NCI-H1694 treated with DMSO at 0.1 percent for 48 hours (cell line): ENCODE measurements at places on chromosomes 2 and 18.
A peak's percentile ranks its signal among the peaks of the same experiment; 100 is the strongest.

DNA sequence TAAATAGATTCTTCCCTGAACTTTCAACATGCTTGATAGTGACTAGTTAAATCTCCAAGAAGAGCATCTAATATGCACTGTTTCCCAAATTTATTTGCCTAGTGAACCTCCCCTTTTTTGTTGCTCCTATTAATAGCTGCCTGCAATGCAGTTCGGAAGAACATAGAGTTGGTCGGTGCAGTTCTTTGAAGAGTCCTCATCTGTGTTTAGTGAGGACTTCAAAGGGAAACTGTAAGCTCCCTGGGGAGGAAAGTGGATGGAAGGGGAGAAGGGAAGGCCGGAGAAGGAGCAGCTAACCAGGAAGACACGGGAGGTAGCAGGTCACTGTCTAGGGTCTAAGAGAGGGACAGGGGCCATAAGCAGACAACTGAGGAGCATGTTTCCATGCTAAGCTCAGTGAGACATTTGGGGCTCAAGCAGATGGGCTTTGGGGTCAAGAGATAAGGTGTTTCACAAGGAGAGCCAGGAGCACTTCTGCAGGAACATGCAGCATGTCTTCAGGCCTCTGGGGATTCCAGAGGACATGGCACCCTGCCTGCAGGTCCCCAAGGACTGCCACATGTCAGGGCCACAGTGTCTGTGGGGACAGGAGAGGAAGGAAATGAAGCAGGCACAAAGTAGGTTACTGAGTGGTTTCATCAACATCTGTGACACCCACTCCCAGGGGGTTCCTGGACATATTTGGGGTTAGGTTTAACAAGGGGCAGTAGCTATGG lies 48.7 kb upstream of the ANXA4 start:
- DNase-seq = no peak

DNA sequence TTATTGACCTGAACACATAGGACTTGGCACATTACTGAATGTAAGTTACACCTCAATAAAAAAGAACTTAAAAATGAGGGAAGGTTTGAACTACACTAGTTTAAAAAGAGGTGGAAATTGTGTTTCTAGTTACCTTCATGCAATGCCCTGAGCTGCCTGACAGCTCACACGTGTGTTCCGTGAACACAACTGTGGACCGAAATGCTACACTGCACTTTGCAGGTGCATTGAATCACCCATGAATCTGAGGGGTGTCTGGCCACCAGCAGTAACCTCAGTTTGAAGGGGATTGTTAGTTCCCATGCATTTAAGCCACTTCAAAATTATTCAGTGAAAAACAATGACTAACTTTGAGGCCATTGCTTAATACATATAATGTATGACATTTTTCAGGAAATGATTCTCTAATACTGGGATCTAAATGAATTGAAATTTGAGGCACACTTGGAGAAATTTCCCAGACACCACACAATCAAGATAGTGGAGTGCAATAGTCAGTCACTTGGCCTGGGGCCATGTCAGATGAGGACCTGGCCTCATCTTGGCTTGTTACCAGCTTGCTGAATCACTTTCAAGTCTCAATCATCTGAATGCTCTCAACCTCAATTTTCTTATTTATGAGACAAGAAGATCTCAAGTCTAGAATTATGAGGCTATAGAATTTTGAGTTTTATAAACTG lies 59.3 kb downstream of the MYL12B start:
- no peak for DNase-seq

GRCh38 chr2:107174171-107174570 lies 288.2 kb upstream of the ST6GAL2 start:
- no peak for DNase-seq

DNA sequence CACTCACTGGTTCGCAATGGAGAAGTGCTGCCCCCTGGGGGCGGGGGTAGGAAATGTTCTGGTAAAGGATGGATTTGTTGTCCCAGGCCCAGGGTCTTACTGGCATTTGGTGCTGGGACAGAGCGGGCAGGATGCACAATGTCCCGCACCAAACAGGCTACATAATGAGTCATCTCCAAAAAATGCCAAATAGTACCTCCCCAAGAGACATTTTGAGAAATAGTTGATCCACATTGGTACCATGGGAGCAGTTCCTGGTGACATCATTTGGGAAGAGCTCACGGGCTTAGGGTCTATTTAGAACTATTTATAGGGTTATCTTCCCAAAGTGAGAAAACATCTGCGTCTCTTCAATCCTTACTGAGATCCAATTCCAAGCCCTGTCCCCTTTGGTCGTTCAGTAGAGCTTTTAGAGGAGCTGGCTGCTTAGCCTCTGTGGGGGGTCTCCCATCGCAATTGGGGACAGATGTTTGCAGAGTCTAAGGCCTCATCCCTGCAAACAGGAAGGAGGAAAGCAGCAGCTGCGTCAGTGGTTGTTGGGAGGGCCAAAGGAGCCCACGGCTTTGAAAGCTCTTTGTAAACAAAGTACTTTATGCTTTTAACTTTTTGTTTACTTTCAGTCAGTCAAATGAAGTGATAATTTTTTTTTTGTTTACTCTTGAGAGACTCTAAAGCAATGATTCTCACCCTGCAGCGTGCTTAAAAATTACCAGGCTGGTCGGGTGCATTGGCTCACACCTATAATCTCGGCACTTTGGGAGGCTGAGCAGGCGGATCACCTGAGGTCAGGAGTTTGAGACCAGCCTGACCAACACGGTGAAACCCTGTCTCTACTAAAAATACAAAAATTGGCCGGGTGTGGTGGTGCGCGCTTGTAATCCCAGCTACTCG lies 49.3 kb downstream of the GREB1 start:
- peak; percentile 81 for DNase-seq

DNA sequence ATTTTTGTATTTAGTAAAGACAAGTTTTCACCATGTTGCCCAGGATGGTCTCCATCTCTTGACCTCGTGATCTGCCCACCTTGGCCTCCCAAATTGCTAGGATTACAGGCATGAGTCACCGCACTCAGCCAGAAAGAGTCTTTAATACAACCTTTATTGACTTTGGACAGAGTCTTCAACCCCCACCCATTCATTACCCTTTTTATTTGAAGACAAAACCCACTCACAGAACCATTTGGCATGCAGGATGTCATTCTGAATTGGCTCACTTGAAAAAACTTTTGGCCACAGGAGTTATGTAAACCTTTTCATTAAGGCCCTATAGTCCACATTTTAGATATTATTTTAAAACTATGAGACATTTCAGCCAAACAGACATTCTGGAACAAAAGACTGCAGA lies 217.9 kb upstream of the RND3 start:
- no peak for DNase-seq

GRCh38 chr18:27750014-27750413 lies 426.9 kb downstream of the CDH2 start:
- DNase-seq = peak; percentile 2

DNA sequence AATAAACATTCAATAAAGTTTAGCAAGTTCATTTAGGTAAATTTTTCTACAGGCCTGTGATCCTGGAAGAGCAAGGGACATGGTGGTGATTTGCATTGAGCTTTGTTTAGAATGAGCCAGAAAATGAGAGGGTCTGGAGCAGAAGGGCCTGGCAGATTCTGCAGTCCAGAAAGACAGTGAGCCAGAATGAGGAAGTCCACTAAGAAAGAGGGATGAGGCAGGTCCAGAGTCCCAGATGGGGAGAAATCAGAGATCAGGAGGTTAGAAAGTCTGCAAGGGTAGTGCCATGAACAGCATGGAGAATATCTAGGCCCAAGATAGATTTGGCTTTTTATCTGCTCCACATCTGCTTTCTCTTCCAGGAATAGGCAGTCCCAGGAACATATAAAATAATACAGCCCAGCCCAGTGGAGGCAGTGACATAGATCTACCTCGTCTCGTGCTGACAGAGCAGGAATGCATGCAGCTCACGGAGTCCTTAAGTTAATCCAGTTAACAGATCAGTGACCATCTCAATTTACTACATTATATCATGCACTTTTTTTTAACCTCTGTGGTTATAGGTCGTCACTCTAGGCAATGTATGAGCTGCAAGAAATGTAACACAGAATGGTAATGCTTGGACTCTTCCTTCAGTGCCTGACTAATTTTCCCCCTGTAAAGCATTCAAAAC lies 429.0 kb downstream of the SUCLG1 start:
- DNase-seq = no peak

GRCh38 chr2:110755491-110756078 lies 23.2 kb downstream of the ACOXL start:
- DNase-seq = peak; percentile 29

DNA sequence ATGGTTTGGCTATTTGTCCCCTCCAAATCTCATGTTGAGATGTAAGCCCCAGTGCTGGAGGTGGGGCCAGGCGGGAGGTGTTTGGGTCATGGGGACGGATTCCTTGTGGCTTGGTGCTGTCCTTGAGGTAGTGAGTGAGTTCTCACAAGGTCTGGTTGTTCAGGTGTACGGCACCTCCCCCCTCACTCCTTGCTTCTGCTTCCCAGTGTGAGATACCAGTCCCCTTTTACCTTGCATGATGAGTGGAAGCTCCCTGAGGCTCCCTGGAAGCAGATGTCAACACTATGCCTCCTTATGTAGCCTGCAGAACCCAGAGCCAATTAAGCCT lies 232.6 kb downstream of the LDLRAD4 start:
- no peak for DNase-seq

- DNase-seq = no peak
Measured at GRCh38 chr2:223221139-223221835, 169.3 kb downstream of the KCNE4 start.

DNA sequence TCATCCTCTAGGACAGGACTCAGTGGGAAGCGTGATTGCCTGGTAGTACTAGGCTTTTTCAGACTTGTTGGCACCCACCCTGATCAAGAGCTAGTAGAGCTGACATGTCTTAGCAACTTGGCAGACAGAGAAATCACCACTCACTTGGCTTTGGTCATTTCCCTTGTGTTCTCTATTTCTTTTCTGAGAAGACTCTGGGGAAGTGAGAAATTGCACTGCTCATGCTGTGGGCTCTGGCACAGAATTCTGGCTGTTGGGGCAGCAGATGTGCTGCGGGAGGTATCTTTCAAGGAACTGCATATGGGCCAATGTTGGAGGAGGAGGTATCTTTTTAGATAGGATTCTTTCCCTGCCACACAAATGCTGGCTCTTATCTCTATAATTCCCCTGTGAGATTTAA lies 529.1 kb upstream of the MEX3C start:
- no peak for DNase-seq

DNA sequence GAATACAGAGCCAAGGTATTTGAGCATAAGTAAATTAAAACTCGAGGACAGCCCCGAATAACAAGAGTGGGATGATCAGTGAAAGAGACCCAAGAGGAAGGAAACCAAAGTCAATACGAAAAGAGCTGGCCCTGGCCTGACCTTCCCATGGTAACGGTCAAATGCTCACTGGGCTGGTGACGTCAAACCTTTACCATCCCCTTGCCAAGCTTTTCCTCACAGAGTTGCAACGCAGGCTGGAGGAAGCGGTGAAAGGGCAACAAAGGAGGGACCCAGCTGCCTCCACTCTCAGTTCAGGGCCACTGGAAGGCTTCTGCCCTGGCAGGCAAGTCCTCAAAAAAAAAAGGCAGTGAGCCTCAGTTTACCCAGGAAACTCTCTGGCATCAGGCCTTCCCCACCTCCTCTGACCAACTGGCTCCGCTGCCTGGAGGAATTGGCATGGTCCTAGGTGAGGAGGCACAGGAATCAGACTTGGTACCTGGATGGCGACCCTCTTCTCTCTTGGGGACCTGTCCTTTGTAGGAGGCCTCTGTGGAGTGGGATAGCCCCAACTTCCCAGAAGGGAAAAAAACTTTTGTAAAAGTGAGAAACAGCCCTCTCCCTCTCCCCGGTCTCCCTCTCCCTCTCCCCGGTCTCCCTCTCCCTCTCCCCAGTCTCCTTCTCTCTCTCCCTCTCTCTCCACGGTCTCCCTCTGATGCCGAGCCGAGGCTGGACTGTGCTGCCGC lies 212.4 kb downstream of the ANAPC1 start:
- DNase-seq = no peak

DNA sequence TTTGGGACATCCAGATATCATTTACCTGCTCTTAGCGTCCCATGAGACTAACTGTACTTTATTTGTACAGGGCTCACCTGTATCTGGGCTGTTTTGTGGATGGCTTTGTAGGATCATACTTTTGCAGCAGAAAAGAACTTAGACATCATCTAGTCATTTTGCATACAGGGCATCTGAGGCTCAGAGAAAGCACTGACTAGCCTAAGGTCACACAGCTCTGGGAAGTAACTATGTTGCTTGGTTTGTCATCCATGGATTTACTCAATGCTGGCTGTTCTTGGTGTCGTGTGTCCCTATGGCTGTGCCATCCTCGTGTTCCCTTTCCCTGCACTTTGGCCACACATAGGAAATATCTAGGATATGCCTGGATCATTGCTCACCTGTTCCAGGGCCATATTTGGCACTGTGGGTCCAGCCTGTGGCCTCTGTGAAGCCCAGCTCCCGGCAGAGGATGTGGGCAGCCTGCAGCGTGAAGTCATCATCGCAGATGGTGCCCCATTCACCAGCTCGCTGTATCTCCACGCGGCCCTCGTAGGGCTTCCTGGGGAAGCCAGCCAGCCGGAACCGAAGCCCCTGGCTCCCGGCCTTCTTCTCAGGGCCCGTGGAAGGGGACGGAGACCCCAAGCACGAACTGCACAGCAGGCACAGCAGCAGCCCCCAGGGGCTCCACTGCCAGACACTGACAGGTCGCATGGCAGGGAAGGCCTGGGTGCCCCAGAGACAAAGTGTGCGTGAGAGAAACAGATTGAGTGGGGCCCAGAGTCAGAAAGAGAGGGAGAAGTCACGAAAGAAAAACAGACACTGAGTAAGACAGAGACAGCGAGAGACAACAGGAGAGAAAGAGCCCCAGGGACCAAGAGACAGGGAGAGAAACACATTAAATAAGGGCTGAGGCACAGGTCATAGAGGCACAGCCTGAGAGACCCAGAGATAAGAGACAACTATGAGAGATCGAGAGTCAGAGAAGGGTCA lies 1.5 kb downstream of the LOXL3 start:
- DNase-seq = no peak

DNA sequence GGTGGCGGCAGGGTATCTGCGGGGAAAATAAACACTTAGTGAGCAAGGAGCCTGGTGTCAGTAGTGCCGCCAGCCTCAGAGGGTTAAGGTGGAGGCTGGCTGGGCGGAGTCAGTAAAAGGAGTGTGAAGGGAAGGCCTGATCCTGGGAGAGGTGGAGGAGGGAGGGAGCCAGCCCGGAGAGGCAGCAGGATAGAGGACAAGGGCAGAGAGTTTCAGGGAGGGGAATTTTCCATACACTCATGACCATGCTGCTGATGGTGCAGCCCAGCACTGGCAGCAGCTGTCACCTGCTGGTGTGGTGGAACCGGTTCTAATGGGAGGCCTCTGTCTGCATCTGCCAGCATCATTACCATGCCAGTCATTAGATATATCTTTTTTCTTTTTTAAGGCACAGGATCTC lies 2.0 kb upstream of the TEX44 start:
- no peak for DNase-seq

- no peak for DNase-seq
Measured at GRCh38 chr2:221792971-221793521, 220.9 kb upstream of the EPHA4 start.

DNA sequence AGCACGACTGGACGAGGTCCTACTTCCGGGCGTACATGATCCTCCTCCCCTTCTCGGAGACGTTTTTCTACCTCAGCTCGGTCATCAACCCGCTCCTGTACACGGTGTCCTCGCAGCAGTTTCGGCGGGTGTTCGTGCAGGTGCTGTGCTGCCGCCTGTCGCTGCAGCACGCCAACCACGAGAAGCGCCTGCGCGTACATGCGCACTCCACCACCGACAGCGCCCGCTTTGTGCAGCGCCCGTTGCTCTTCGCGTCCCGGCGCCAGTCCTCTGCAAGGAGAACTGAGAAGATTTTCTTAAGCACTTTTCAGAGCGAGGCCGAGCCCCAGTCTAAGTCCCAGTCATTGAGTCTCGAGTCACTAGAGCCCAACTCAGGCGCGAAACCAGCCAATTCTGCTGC lies 24.8 kb downstream of the LYPD1 start:
- no peak for DNase-seq
